Activated CD8-positive, alpha-beta memory T cell treated with anti-CD3 and anti-CD28 coated beads, Interleukin-2, amount 50 U/mL, for 48 hours (primary cell): ENCODE measurements at places on chromosomes 12 and 14.

DNA sequence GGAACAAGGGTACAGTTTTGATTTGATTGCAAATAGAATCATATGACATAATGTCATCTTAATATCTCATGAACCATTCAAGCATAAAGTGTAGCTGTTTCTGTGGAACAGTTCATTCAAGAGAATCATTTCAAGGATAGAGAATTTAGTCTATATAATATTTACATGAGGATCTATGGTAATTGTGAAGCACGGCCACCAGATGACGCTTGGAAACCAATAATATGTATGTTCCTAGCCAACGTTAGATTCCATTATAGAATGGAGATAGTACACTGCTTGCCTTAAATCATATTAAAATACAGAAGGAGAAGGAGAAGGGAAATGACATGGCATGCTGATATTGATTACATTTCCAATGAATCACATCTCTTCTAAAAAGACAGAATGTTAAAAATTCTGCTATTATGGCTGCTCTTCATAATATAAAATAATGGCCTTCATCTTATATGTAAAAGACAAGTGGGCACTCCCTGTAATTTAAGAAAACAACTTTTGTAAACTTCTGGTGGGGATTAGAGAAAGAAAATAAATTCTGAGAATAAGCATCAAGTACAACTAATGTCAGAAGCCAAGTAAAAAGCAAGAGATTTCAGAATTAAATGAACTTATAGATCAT is 351.0 kb downstream of the NAV3 start:
- DNase-seq: no peak

DNA sequence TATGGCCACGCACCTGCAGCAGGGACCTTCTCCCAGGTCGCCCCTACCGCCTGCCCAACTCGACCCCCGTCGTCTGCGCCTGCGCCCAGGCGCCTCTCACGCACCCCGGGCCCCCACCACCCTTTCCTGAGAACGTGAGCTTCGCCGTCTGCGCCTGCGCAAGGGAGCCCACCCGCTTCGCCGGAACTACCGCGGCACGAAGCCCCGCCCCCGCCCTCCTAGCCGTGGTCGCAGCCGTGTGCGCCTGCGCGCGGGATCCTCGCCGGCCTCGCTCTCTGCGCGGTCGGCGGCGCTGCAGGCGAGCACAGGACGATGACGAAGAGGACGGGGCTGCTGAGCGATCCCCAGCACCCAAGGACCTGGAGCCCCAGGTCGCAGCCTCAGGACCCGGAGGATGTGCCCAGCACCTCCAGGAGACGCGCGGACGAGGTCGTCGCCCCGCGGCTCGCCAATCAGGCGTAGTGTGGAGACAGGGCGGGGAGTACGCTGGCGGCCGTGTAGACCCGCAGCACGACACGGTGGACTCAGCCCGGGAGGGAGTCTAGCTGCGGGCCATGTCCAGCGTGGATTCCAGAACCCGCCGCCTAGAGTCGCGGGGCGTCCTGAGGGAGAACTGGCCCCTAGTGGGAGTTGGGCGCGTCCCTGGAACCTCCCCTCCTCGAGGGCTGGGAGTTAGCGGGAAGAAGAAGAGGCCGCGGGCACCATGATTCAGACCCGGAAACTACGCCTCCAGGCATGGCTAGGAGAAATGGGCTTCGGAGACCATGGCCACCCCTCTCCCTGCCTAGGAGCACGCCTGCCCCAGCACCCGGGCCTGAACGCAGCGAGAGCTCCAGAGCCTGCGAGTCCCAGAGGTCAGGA is 1120.8 kb upstream of the TMEM132C start:
- peak; percentile 88 for DNase-seq

DNA sequence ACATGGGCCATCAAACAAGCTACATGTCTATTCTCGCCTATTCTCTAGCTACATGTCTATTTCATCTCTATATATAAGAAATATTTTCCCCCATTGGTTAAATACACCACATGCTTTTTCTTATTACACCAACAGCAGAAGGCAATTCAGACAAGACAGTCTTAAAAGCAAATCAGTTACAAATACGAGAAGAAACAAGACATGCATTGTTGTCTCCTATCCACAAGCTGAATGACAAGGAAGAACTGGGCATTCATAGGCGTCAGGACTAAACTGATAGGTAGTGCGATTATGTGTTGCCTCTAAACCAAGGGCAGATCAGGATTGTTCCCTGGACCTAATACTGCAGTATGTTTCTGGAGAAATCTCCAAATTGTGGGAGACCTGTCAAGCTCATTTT is 19.4 kb downstream of the SLC2A13 start:
- no peak for DNase-seq

DNA sequence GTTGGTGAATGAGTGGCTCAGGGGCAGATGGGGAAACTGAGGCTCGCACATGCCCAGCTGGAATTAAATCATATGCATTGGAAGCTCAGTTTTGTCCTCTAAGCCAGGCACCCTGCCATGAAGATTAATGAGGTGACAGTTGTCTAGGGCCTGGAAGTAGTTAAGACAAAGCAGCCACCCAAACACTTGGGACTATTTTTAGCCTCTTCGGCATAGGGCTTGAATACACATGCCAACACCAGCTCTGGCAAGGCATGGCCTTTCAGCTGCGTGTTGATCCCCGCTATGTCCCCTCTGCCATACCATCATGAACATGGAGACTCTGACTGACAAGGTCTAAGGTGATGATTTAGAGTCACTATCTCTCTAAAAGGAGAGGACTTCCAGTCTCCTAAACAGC is 250.2 kb downstream of the KSR2 start:
- DNase-seq: no peak

DNA sequence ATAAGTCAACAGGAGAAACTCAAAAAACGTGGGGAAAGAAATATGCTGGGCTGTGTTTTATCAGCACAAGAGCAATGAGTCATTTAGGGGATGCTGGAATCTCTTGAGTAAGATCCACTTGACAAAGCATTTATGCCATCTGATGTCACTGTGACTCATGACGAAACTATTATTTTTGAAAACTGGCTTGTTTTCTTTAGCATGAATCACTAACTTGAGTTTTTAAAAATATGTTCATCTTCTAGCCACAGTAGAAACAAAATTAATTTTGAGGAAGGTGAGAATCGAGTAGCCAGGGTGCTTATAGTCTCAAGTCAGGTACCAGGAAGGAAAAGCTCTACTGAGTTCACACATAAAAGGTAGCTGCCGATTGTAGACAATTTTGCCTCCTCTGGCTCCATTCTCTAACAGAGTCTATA is 456.2 kb upstream of the MGAT4C start:
- no peak for DNase-seq

DNA sequence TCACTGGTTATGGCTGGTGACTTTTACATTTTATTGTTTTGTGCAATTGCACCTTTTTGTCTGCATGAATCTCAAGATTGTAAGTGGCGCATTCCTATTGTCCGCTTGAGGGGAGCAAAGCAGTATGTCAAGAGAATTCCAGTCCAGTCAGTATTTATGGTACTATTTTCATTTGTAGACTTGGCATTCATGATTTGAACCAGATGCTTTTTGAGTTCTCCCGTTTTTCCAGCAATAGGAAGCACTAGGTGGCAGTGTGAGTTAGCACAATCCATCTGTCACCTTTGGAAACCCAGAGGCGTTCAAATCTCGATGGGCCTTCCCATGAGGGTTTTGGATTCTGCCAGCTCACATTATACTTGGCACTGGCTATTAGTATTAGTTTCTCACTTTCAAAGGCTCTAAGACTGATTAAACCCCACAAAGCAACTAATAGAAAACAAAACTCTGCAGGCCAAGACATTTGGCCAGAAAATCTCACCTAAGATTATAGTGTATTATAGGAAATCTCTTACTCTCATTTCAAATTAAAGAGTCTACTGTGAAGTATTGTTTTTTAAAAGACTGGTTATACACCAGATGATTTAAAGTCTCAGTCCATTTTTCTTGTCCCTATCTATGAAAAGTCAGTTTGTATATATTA is 2.2 kb downstream of the DACT1 start:
- no peak for DNase-seq

GRCh38 chr12:100164153-100164704 is 21.6 kb upstream of the BLTP3B start:
- DNase-seq: no peak

DNA sequence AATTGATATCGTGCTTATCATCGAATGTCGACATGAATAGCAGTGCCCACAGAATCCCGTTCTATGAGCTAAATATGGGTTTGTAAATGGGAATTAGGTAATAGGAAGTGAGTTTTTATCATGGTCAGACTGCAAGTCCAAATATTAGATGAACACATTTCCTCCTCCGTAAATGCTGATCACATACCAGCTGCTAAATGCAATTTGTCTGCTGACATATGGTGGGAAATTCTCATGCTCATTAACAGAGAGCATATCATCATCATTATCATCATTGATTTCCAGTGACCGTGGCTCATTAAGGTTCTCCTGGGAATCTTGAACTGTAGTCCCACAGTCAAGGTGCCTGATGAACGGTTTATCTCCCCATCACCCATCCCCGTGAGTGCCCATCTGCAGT is 998.8 kb upstream of the TMEM132C start:
- no peak for DNase-seq

DNA sequence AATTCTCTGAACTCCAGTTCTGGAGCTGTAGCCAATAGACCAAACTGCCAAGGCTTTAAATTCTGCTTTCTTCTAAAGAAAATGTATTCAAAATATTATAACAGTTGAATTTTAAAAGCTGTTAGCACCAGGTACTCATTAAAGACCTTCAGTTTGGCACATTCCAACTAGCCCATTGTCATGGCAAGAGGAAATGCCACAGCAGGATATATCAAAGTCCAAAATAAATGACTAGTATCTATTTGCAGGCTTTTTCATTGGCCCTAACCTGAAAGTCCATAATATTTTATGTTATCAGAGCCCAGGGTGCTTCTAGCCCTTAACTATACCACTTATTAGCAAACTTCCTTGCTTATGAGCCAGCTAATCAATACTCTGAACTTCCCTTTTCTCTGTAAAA is 3.1 kb upstream of the RIC8B start:
- DNase-seq: no peak

- DNase-seq: no peak
Observed at GRCh38 chr14:50023671-50024490, 92.5 kb downstream of the VCPKMT start.

- DNase-seq: no peak
Observed at GRCh38 chr12:79547044-79547734, 143.6 kb downstream of the PAWR start.

GRCh38 chr14:61611880-61612630 is 83.3 kb upstream of the HIF1A start:
- no peak for DNase-seq

DNA sequence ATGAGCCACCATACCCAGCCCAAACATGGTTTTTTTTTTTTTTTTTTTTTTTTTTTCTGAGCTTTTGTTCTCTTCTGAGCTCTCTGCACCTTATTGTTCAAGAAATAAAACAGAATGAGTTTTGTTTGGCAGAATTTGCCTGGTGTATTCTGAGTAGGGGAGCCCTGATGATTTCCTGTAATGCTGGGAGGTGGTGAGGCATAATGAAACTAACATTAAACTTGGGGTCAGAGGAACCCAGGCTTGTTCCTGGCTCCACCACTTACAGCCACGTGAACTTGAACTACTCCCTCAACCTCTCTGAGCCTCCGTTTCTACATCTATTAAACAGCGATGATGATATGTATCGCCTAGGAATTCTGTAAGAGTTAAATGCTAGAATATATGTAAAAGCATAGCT is 276.3 kb upstream of the CRY1 start:
- no peak for DNase-seq

- DNase-seq: no peak
Observed at GRCh38 chr12:107512391-107512790, 173.2 kb upstream of the PWP1 start.

DNA sequence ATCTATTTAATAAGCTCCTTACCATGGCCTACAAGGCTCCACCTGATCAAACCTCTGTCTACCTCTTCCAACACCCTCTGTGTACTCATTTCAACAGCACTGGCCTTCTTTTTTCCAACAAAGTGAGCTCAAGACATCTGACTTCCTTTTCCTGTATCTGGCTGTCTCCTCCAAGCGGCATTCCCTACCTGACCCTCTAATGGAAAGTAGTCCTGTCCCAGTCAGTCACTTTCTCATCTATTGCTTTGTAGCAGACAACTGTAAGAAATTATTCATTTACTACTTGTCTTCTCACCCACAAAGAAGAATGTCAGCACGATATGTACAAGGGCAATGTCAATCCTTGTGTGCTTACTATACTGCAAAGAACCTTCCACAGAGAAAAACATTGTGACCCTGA is 149.6 kb downstream of the MED13L start:
- DNase-seq: no peak

- no peak for DNase-seq
Observed at GRCh38 chr14:52463375-52463774, 88.9 kb downstream of the TXNDC16 start.

GRCh38 chr12:88433997-88434703 is 146.1 kb downstream of the KITLG start:
- DNase-seq: no peak

- no peak for DNase-seq
Observed at GRCh38 chr12:106769546-106769945, 4.9 kb upstream of the RIC8B start.

DNA sequence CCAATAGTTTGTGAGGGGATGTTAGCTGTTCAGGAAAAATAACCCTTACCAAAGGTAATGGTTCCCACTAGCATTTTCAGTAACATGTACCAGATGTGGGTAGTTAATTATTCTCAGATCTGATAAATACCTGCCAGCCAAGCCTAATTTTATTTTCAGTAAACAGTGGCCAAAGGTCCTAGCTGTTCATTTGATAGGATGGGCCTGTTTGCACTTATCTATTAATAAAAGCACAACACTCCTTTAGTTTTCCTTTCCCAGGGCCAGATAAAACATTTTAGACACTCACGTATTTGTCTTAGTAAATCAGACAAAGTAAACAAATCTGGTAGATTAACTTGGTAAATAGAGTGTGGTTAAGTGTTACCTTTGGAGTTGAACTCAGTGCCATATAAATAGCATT is 345.1 kb downstream of the RAD51B start:
- no peak for DNase-seq

DNA sequence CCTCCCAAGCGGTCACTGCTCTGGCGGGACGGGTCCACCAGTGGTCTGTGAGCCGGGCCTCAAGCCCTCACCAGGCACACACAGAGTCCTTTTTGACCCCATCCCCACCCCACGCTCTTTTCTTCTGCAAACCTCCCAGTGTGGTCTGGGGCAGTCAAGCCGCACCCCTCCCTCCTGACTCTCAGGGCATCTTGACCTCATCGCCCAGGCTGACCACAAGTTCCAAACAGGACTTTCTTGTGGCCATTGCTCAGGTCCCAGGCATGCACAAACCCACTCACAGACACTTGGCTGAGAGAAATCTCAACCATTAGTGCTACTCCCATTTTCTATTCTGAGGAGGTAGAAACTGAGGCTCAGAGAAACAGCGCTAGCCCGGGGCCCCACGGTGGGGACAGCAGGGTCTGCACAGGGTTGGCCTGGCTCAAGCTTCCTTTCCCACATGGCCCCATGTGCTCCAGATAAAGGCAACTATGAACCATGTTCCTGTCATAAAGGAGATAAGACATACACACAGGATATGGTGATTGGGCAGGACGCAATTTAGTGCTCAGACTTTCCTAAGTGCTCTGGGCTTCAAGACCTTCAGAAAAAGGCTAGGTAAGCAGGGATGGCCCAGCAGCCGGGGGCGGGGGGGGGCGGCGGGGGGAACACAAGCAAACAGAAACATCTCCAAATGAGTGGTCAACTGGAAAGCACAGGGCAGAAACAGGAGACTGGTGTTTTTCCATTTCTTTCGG is 69.6 kb downstream of the ITPK1 start:
- no peak for DNase-seq
